CD4-positive, alpha-beta T cell treated with Interleukin-15 for 4 hours (primary cell): ENCODE measurements at places on chromosomes 7 and 10.

GRCh38 chr10:6537770-6538169 is 42.3 kb downstream of the PRKCQ start:
- no peak for DNase-seq

- DNase-seq, result no peak
These were observed 413.8 kb upstream of the FOXK1 start for GRCh38 chr7:4268040-4268965.

- DNase-seq, result no peak
These were observed 23.8 kb upstream of the FZD1 start for GRCh38 chr7:91240376-91240941.

GRCh38 chr10:29657719-29658274 is 23.0 kb upstream of the SVIL start:
- DNase-seq, result peak; percentile 50

- DNase-seq, result peak; percentile 12
These were observed 18.1 kb downstream of the MAD1L1 start for GRCh38 chr7:2214636-2215035.
